Testis (tissue), 5 donors: ENCODE measurements at places on chromosomes 2 and 18. TPM values are rescaled to one million over a fixed set of nuclear protein-coding genes. Genes with fewer than 3 reads are reported as not detected.

The ARHGAP15 gene
- polyA plus RNA-seq = 15.0 TPM

GRCh38 chr2:155692856-155693255 is 639.7 kb downstream of the NR4A2 start:
- no peak for DNase-seq
- H3K36me3 ChIP-seq = no peaks in the 10 kb centered on the region
- no peaks in the 10 kb centered on the region for H3K27me3 ChIP-seq
- no peaks in the 10 kb centered on the region for H3K4me1 ChIP-seq
- H3K4me3 ChIP-seq = no peak overlapping the region

The RBBP8 gene
- 24.7 TPM for polyA plus RNA-seq

The CD207 gene
- 1.5 TPM for polyA plus RNA-seq

GRCh38 chr2:69067866-69068265 is 54.9 kb downstream of the ANTXR1 start:
- peaks cover 5% of the 10 kb centered on the region for H3K4me1 ChIP-seq
- DNase-seq = no peak
- H3K4me3 ChIP-seq = no peak overlapping the region
- H3K36me3 ChIP-seq = no peaks in the 10 kb centered on the region
- no peak overlapping the region for H3K27ac ChIP-seq

The CCDC93 gene
- 44.4 TPM for polyA plus RNA-seq

The REG1B gene
- polyA plus RNA-seq = not detected

- no peaks in the 10 kb centered on the region for H3K36me3 ChIP-seq
- H3K4me3 ChIP-seq = no peak overlapping the region
- no peak overlapping the region for H3K27ac ChIP-seq
- H3K4me1 ChIP-seq = no peaks in the 10 kb centered on the region
- H3K27me3 ChIP-seq = no peaks in the 10 kb centered on the region
Measured at GRCh38 chr2:44680983-44681531, 260.4 kb upstream of the SIX3 start.

DNA sequence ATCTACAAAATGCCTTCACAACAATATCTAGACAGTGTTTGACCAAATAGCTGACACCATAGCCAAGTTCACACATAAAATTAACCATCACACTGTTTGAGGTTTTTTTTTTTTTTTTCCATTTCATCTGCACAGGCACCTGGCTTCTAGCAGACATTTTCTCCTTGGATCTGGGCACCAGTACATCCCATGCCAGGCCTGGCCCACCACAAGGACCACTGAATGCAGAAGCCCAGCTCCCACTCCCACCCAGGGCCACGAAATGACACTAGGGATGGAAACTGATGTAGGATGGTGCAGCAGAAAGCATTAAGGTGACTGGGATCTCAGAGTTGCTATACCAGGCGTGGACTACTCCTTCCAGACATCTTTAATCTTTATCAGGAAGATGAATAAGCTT is 13.0 kb downstream of the TMSB10 start:
- DNase-seq = no peak
- no peaks in the 10 kb centered on the region for H3K27me3 ChIP-seq
- H3K4me3 ChIP-seq = no peak overlapping the region
- H3K36me3 ChIP-seq = no peaks in the 10 kb centered on the region

The UGT1A6 gene
- polyA plus RNA-seq = 3.0 TPM

The TFCP2L1 gene
- polyA plus RNA-seq = 2.5 TPM

The LOXHD1 gene
- polyA plus RNA-seq = 59.4 TPM

DNA sequence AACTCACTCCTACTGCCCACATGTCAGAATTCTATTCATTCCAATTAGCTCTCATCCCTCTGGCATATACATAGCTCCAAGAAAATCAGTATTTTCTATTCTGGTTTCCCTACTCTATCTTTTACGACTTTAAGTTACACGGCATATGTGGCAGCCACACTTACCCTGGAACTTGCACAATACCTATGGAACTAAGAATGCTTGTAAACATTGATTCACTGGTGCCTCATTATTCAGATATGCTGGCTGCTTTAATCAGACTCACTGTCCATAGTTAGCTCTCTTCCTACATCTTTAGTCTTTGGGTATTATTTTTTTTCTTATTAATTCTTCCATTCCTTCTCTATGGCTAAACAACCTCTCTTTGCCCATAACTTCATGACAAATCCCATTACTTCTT is 1519.9 kb upstream of the ACVR2A start:
- H3K27ac ChIP-seq = no peak overlapping the region
- H3K4me1 ChIP-seq = no peaks in the 10 kb centered on the region
- H3K27me3 ChIP-seq = no peaks in the 10 kb centered on the region
- H3K36me3 ChIP-seq = no peaks in the 10 kb centered on the region

GRCh38 chr2:217645896-217646295 is 356.9 kb downstream of the TNS1 start:
- no peaks in the 10 kb centered on the region for H3K27me3 ChIP-seq
- H3K27ac ChIP-seq = no peak overlapping the region
- peaks cover 20% of the 10 kb centered on the region for H3K4me1 ChIP-seq
- no peak overlapping the region for H3K4me3 ChIP-seq
- no peaks in the 10 kb centered on the region for H3K36me3 ChIP-seq

GRCh38 chr2:162090109-162090508 is 16.1 kb upstream of the DPP4 start:
- no peak overlapping the region for H3K4me3 ChIP-seq
- no peaks in the 10 kb centered on the region for H3K36me3 ChIP-seq
- no peak overlapping the region for H3K27ac ChIP-seq
- no peaks in the 10 kb centered on the region for H3K27me3 ChIP-seq

GRCh38 chr2:214649440-214650205 is 159.9 kb downstream of the BARD1 start:
- no peak overlapping the region for H3K4me3 ChIP-seq
- H3K4me1 ChIP-seq = no peaks in the 10 kb centered on the region
- no peaks in the 10 kb centered on the region for H3K27me3 ChIP-seq
- DNase-seq = no peak

The ZCCHC2 gene
- polyA plus RNA-seq = 51.6 TPM

The SPC25 gene
- 7.3 TPM for polyA plus RNA-seq

- no peaks in the 10 kb centered on the region for H3K4me1 ChIP-seq
- no peaks in the 10 kb centered on the region for H3K36me3 ChIP-seq
- H3K27me3 ChIP-seq = no peaks in the 10 kb centered on the region
- no peak overlapping the region for H3K27ac ChIP-seq
- H3K4me3 ChIP-seq = no peak overlapping the region
Measured at GRCh38 chr2:109557309-109557708, 56.5 kb downstream of the SEPTIN10 start.

DNA sequence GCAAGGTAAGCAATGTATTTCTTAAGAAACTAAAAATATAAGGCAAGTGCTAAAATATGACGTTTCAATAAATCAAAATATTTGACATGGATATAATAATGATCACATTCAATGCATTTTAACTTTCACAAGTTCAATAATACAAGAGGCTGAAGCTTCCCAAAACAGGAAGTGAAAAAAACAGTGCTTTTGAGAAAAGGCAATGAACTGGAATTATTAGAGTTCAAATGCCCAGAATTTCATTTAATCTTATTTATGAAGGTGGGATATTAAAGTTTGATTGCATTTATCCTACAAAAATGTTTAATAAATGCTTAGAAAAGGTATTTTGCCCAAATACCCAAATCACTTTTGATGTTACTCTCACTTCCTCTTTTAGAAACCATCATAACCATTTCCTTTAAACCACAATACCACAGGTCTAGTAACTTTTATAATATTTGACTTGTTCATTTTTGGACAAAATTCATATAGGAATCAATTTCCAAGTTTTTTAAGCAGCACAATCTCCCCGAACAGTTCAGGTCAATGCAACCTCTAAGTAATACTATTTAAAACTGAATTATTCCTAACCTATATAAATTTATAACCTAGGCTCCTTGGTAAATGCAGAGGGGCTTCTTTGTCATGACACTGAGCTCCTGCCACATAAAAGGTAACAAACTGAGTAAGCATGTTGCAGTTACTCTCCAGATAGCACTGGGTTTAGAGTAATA is 2.1 kb downstream of the NCKAP1 start:
- H3K4me1 ChIP-seq = peaks cover 9% of the 10 kb centered on the region
- no peak for DNase-seq
- H3K36me3 ChIP-seq = no peaks in the 10 kb centered on the region

- H3K27me3 ChIP-seq = no peaks in the 10 kb centered on the region
- no peaks in the 10 kb centered on the region for H3K36me3 ChIP-seq
- H3K27ac ChIP-seq = no peak overlapping the region
- DNase-seq = no peak
Measured at GRCh38 chr2:161283926-161284325, 24.3 kb upstream of the PSMD14 start.

DNA sequence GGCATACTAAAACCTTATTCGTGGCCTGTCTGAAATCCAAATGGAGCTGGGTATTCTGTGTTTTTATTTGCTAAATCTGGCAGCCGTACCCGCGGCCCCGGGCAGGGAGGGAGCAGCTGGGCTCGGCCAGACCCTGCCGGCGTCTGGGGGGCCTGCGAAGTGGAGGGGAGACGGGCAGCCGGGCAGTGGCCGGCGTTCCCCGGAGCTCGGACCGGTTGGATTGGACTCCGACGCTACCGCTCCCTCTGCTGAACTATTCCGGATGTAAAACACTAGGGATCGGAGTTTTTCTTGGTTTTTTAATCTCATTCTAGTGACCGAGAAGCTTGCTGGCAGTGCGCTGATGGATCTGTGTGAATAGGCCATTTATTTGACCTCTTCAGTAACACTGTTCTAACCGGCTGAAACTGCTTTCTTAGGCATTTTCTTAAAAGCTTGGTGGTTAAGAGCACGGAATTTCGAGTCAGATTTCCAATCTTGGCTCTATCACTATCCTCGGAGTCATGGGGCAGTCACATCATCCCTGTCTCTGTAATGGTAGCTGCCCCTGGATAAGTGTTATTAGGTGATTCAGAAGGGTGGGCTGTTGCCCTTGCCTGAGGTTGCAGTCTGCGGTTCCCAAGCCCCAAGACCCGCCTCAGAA is 694 bp downstream of the UNC50 start:
- H3K4me1 ChIP-seq = peaks cover 27% of the 10 kb centered on the region
- peak overlapping the region; percentile 78 for H3K27ac ChIP-seq
- H3K27me3 ChIP-seq = no peaks in the 10 kb centered on the region
- H3K4me3 ChIP-seq = peak overlapping the region; percentile 96
- no peaks in the 10 kb centered on the region for H3K36me3 ChIP-seq

The SP110 gene
- 7.5 TPM for polyA plus RNA-seq

The HTR2B gene
- 0.71 TPM for polyA plus RNA-seq

DNA sequence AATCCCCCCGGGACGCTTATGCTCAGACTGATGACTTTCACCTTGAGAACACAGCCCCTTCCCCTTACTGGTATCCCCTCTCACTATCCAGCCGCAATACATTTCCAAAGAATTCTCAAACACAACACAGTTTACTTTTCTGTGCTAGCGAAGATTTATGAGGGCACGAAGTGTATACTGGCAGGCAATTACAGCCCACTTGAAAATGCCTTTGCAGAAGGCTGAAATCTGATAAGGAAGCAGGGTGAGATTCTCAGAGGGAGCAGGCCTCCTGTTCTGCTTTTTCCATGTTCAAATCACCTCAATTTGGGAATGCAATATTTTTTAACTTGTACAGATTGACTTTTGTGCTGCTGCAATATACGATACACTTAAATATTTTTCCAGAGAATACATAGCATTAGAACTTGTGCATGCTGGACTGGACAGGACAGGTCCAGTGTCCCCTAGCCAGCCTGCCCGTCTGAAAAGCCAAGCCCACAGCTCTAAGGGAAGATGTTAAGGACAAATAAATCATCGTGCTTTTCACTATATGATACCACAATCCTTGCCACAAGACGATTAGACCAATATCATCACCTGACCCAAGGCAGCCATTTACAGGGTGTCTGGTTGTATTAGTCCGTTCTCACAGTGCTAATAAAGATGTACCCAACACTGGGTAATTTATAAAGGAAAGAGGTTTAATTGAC is 262.1 kb downstream of the EPHA4 start:
- H3K27ac ChIP-seq = no peak overlapping the region
- no peaks in the 10 kb centered on the region for H3K36me3 ChIP-seq
- no peak overlapping the region for H3K4me3 ChIP-seq
- H3K4me1 ChIP-seq = no peaks in the 10 kb centered on the region

DNA sequence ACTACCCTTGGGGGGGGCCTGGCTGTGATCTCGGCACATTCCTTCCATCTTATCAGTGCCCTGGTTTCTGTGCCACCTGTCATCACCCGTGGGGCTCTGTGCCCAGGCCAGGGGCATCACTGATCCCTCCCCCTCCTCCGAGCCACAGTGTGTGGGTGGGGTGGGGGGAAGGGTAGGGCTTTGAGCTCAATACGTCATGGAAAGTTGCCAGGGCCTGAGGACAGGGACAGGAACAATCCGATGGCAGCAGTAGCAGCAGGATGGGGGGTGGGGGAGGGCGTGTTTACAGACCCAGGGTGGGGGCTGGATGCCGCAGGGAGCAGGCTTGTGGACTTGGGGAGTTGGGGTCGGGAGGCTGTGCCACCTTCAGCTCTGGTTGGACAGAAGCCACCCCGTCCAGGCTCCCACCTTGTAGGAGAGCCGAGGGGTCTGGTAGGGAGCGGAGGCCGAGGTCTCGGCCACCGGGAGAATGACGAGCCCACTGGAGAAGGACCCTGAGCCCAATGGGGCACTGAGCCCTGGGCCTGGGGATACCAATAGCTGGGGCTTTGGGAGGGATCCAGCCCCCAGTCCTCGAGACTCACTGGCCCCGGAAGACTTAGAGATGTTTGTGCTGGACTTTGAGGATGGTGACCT is 3.5 kb downstream of the SLC4A3 start:
- H3K4me3 ChIP-seq = no peak overlapping the region
- no peaks in the 10 kb centered on the region for H3K36me3 ChIP-seq
- H3K27ac ChIP-seq = no peak overlapping the region
